ENCODE measurements at places on chromosomes 6 and 20. TPM values are rescaled to one million over a fixed set of nuclear protein-coding genes. Genes with fewer than 3 reads are reported as not detected.

The RBM24 gene
- total RNA-seq, result not detected

The TGM3 gene
- not detected for total RNA-seq

The MRAP2 gene
- total RNA-seq, result not detected

The SOBP gene
- 1.1 TPM for total RNA-seq

GRCh38 chr6:47349931-47350330 lies 40.2 kb upstream of the TNFRSF21 start:
- DNase-seq, result no peak

All from activated T-cell treated with anti-CD3 and anti-CD28 coated beads, Interleukin-2, amount 50 U/mL, for 4 hours (primary cell).